K562 (cell line): ENCODE measurements at places on chromosomes 1 and 21.

GRCh38 chr1:156658496-156658895 lies 16.6 kb downstream of the BCAN start:
- peaks cover 58% of the 10 kb centered on the region; the same call in 2 of the 3 replicates for H3K36me3 ChIP-seq
- H3K27ac ChIP-seq: peak overlapping the region; percentile 68
- DNase-seq: no peak
- no peaks in the 10 kb centered on the region for H3K27me3 ChIP-seq

- H3K4me1 ChIP-seq: no peaks in the 10 kb centered on the region
- DNase-seq: no peak
- no peak overlapping the region for H3K27ac ChIP-seq
Observed at GRCh38 chr1:117546467-117546866, 59.4 kb upstream of the TENT5C start.

DNA sequence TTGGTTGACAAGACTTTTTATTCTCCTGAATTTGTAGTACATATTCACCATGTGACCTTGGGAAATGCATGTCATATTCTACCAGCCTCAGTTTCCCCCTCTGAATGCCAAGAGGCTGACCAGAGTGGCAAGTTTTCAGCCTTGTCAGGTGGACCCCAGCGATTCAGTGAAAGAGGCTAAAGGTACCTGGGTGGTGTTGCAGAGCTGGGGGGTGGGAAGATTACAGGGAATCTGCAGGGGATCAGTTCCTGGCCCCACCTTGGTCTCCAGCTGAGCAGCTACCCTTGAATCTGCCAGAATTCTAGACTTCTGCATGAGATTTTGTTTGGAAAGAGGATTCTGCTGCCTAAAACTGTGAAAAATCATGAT lies 27.9 kb upstream of the KCNA2 start:
- DNase-seq: no peak
- H3K4me3 ChIP-seq: no peak overlapping the region
- peaks cover 24% of the 10 kb centered on the region for H3K27me3 ChIP-seq
- no peaks in the 10 kb centered on the region for H3K36me3 ChIP-seq
- H3K27ac ChIP-seq: no peak overlapping the region

GRCh38 chr21:29557200-29557599 lies 258.5 kb downstream of the BACH1 start:
- no peaks in the 10 kb centered on the region; the same call in 2 of the 3 replicates for H3K4me1 ChIP-seq
- no peaks in the 10 kb centered on the region for H3K27me3 ChIP-seq
- no peak overlapping the region for H3K4me3 ChIP-seq
- H3K27ac ChIP-seq: no peak overlapping the region
- DNase-seq: no peak

DNA sequence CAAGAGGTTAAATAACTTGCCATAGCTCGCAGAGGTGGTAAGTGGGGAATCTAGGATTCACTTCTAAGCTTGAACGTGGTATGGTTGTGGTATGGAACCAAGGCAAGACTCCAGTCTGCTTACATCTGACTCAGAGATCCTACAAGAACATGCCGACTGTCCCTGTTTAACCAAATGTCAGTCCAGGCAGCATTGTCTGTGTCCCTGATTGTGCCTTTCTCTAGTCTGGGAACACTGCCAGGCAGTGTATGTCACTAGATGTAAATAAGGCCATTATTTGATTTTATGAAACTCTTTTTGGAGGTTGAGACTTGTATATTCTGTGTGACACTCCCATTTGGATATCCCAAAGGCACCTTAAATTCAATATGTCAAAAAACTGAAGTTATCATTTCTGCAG lies 96.0 kb downstream of the NOS1AP start:
- H3K36me3 ChIP-seq: no peaks in the 10 kb centered on the region
- peaks cover 33% of the 10 kb centered on the region for H3K27me3 ChIP-seq
- no peak overlapping the region for H3K4me3 ChIP-seq
- no peak for DNase-seq

- H3K36me3 ChIP-seq: no peaks in the 10 kb centered on the region
- no peak for DNase-seq
- H3K4me3 ChIP-seq: no peak within 1 kb of the TSS; the same call in 1 of the 2 replicates
Observed at GRCh38 chr1:31239653-31240241, at the start of gene NKAIN1. Gene NKAIN1, minus strand, starts transcription at chr1:31239887. Its CDS starts 340 bp downstream, at chr1:31239547.

- H3K4me3 ChIP-seq: no peak overlapping the region
- no peak for DNase-seq
- no peaks in the 10 kb centered on the region for H3K4me1 ChIP-seq
- H3K36me3 ChIP-seq: no peaks in the 10 kb centered on the region
Observed at GRCh38 chr1:72845981-72846380, 563.6 kb upstream of the NEGR1 start.

DNA sequence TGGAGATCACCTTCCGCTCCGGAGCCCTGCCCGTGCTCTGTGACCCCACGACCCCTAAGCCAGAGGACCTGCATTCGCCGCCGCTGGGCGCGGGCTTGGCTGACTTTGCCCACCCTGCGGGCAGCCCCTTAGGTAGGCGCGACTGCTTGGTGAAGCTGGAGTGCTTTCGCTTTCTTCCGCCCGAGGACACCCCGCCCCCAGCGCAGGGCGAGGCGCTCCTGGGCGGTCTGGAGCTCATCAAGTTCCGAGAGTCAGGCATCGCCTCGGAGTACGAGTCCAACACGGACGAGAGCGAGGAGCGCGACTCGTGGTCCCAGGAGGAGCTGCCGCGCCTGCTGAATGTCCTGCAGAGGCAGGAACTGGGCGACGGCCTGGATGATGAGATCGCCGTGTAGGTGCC lies 9.6 kb downstream of the SPATA46 start:
- H3K27ac ChIP-seq: no peak overlapping the region
- H3K4me1 ChIP-seq: peaks cover 24% of the 10 kb centered on the region; the same call in 2 of the 3 replicates
- no peaks in the 10 kb centered on the region for H3K27me3 ChIP-seq
- no peak overlapping the region for H3K4me3 ChIP-seq

GRCh38 chr1:234925440-234926263 lies 203.0 kb downstream of the TOMM20 start:
- H3K27me3 ChIP-seq: no peaks in the 10 kb centered on the region
- H3K36me3 ChIP-seq: no peaks in the 10 kb centered on the region
- H3K27ac ChIP-seq: no peak overlapping the region
- peaks cover 3% of the 10 kb centered on the region for H3K4me1 ChIP-seq
- H3K4me3 ChIP-seq: no peak overlapping the region
- no peak for DNase-seq

DNA sequence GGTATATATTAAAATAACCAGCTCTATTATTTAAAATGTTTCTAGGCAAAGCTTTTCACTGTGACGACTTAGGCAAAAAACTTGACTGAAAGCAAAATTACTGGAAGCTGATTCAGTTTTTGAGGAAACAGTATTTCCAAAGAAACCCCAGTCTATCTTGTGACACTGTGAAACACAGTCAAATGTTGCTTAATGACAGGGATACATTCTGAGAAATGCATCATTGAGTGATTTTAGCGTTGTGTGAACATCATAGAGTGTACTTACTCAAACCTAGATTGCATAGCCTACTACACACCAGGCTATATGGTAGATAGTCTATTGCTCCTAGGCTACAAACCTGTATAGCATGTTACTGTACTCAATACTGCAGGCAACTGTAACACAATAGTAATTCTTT lies 116.9 kb upstream of the KCNK1 start:
- H3K4me3 ChIP-seq: no peak overlapping the region
- no peak overlapping the region for H3K27ac ChIP-seq
- DNase-seq: no peak
- H3K4me1 ChIP-seq: no peaks in the 10 kb centered on the region
- no peaks in the 10 kb centered on the region; the same call in 2 of the 3 replicates for H3K27me3 ChIP-seq

GRCh38 chr1:98923667-98924066 lies 81.0 kb downstream of the PLPPR5 start:
- no peak overlapping the region for H3K4me3 ChIP-seq
- H3K27ac ChIP-seq: no peak overlapping the region
- H3K36me3 ChIP-seq: no peaks in the 10 kb centered on the region
- no peak for DNase-seq
- H3K27me3 ChIP-seq: no peaks in the 10 kb centered on the region
- H3K4me1 ChIP-seq: no peaks in the 10 kb centered on the region

DNA sequence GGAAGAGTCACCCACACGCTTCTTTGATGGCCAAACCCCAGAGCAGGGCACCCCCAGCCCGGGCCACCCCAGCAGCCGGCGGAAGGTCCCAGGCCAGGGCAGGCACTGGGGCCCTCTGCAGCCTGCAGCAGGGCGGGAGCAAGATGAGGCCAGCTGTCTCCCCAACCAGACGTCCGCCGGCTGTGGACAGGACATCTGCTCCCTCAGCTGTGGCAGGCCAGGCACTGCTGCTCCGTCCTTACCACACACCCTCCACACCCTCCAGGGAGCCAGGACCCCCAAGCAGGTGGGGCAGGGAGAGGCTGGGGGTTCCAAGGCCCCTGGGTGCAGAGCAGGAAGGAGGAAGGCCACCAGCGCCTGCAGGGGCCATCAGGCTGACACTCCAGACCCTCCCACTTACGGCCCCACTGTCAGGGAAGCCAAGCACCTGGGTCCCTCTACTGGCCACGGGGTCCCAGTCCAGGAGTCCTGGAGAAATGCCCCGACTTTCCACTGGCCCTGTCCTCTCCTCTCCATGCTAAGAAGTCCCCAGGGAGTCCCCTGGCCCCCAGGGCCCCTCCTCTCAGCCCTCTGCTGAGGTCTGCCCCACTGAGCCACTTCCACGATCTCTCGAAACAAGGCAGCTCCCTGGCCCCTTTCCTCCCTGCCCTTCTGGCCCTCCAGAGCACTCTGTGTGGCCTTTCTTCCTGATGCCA lies 5.6 kb downstream of the WNT9A start:
- H3K27me3 ChIP-seq: peaks cover 96% of the 10 kb centered on the region
- DNase-seq: peak; percentile 49
- H3K36me3 ChIP-seq: no peaks in the 10 kb centered on the region
- no peak overlapping the region for H3K27ac ChIP-seq
- H3K4me1 ChIP-seq: no peaks in the 10 kb centered on the region; the same call in 1 of the 3 replicates

GRCh38 chr1:67589519-67590233 lies 95.3 kb upstream of the GADD45A start:
- H3K4me3 ChIP-seq: no peak overlapping the region
- no peak overlapping the region for H3K27ac ChIP-seq
- H3K4me1 ChIP-seq: no peaks in the 10 kb centered on the region
- no peaks in the 10 kb centered on the region for H3K27me3 ChIP-seq

DNA sequence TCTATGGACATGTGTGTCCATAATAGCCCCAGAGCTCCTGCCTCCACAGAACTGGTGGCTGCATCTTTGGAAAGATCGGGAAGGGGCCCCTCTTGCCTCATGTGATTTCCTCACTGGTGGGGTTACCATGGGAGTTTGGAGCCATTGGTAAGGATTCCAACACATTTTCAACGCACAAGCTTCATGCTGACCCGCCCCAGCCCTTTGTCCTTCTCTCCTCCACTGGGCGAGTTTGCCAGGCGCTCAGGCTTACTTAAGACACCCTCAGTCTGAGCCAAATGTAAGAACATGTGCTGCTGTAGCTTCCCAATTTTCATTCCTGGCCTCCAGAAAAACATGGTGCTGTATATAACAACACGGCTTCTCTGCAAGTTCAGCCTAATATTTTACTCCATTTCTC lies 72.4 kb downstream of the ATP5PO start:
- no peaks in the 10 kb centered on the region for H3K4me1 ChIP-seq
- H3K36me3 ChIP-seq: no peaks in the 10 kb centered on the region
- no peak overlapping the region for H3K27ac ChIP-seq
- DNase-seq: no peak
- H3K27me3 ChIP-seq: peaks cover 80% of the 10 kb centered on the region

- no peak overlapping the region for H3K4me3 ChIP-seq
- H3K27me3 ChIP-seq: no peaks in the 10 kb centered on the region
- peaks cover 63% of the 10 kb centered on the region for H3K36me3 ChIP-seq
Observed at GRCh38 chr1:27406362-27406680, 13.9 kb downstream of the GPR3 start.

- no peaks in the 10 kb centered on the region for H3K27me3 ChIP-seq
- H3K27ac ChIP-seq: peak overlapping the region; percentile 38; the same call in 2 of the 3 replicates
- no peak for DNase-seq
- H3K36me3 ChIP-seq: peaks cover 73% of the 10 kb centered on the region
- peaks cover 60% of the 10 kb centered on the region for H3K4me1 ChIP-seq
- no peak overlapping the region for H3K4me3 ChIP-seq
Observed at GRCh38 chr1:223792046-223792445, 53.7 kb downstream of the TP53BP2 start.

- peaks cover 77% of the 10 kb centered on the region for H3K4me1 ChIP-seq
- no peaks in the 10 kb centered on the region for H3K36me3 ChIP-seq
- H3K4me3 ChIP-seq: no peak overlapping the region
- peak overlapping the region; percentile 79 for H3K27ac ChIP-seq
- no peaks in the 10 kb centered on the region for H3K27me3 ChIP-seq
Observed at GRCh38 chr1:14784790-14785773, 186.6 kb downstream of the KAZN start.
